ENCODE measurements at places on chromosomes 1 and 21.

DNA sequence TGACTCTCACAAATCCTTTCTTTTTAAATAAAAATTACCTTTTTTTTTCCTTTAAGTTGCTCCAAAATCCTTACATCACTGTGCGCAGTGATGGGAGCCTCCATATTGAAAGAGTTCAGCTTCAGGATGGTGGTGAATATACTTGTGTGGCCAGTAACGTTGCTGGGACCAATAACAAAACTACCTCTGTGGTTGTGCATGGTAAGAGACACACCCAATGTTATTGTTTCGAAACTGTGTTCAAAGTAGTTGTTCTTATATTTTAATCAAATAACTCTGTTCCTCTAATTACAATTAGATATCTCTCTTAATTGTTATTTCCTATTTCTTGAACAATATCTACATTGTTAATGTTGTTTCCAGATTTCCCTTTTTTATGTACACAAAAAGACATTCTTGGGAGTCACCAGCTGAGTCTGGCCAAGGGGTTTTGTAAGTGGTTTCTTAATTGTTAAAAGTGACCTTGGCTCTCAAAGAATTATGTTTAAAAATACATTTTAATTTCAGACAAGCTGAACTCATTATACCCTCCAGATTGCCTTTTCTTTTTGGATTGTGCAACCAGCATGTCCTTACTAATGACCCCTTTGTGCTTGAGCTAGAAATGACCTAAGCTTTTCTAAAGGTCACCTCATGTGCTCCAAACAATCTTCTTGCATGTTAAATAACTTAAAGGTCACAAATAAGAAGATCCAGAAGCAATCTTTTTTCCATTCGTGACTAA lies 250.1 kb downstream of the HMCN1 start:
- DNase-seq: no peak

GRCh38 chr1:170001266-170001665 lies 73.2 kb downstream of the KIFAP3 start:
- peak; percentile 71 for DNase-seq

DNA sequence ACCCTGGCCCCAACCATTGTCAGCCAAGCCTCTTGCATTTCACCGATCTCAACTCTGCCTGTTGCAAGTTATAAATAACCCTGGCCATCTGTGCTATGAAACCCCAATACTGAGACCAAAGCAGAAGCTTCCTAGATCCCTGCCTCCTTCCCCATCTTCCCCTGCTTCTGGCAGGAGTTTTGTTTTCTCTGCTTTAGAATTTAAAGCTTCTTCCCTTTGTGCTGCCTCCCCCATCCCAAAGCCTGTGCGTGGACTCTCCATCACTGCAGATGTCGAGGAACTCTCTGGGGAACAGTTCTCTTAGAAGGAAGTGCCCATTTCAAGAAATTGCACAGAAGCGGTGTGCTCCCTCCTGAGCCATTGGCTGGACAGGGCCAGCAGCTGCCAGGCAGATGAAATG lies 17.4 kb upstream of the MYOG start:
- DNase-seq: no peak

DNA sequence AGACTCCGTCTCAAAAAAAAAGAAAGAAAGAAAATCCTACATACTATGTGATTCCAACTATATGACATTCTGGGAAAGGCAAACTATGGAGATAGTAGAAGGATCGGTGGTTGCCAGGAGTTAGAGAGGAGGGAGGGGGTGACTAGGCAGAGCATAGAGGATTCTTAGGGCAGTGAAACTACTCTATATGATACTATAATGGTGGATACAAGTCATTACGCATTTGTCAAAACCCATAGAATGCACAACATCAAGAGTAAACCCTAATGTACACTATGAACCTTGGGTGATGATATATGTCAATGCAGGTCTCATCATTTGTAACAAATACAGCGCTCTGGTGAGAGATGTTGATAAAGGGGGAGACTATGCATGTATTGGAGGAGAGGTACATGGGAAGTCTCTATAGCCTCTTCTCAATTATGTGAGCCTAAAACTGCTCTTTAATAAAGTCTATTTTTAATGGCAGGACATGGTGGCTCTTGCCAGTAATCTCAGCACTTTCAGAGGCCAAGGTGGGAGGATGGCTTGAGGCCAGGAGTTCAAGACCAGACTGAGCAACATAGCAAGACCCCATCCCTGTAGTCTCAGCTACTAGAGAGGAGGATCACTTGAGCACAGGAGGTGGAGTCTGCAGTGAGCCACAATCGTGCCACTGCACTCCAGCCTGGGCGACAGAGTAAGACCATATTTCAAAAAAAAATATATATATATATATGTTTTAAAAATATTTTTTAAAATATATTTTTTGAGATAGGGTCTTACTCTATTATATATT lies 17.0 kb downstream of the SLC2A5 start:
- DNase-seq: no peak

DNA sequence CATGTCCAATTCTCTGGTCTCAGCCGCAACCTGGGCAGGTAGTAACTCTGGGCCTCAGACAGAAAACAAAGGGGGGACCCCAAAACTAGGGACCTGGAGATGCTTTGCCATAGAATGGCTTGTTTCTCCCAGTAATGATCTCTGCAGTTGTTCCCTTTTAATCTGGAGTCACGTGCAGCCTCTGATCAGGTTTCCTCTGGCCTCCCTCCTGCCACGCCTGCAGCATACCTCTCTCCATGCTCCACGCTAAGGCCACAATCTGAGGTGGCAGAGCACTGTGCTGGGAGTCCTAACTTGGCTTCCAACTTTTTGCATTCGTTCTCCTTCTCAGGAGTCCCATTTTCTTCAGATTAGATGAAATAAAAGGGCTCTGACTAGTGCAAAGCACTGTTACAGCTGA lies 1.9 kb downstream of the PABPC4 start:
- DNase-seq: no peak

GRCh38 chr1:152673016-152673415 lies 2.1 kb upstream of the LCE2C start:
- DNase-seq: no peak

DNA sequence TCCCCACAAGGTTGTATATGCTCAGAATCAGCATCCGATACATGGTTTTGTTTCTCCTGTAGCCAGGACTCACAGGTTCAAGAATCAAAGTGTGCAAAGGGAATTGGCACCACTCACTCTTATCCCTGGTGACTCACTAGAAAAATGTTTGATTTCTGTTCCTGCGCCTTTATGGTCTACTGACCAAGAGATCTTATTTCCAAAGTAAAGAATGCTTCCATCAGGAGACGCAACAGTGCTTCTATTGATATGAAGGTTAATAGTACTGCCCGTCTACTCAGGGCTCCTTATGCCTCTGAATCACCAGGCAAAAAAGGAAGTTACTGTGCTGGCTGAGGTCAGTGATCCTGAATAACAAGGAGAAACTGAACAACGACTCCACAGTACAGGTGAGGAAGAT lies 1392.0 kb upstream of the PRMT6 start:
- no peak for DNase-seq

- DNase-seq: no peak
Observed at GRCh38 chr1:70818401-70818800, 229.2 kb downstream of the PTGER3 start.

DNA sequence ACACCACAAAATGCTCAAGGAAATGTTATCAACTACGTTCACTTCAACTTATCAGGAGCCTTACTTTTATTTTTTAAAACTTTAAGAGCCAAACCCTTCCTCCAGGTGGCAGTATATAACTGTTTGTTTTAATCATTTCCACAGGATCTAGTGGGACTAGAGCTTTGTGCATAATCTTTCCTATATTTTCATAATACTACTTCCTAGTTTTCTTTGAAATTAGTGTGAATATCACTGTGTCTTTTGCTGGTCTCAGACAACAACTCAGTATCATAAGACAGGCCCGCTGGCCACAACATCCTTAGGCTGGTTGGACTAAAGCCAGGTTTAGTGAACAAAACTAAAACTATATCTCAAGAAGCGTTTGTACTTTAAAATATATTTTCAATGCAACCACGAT lies 145.5 kb downstream of the TIAM1 start:
- DNase-seq: peak; percentile 33

DNA sequence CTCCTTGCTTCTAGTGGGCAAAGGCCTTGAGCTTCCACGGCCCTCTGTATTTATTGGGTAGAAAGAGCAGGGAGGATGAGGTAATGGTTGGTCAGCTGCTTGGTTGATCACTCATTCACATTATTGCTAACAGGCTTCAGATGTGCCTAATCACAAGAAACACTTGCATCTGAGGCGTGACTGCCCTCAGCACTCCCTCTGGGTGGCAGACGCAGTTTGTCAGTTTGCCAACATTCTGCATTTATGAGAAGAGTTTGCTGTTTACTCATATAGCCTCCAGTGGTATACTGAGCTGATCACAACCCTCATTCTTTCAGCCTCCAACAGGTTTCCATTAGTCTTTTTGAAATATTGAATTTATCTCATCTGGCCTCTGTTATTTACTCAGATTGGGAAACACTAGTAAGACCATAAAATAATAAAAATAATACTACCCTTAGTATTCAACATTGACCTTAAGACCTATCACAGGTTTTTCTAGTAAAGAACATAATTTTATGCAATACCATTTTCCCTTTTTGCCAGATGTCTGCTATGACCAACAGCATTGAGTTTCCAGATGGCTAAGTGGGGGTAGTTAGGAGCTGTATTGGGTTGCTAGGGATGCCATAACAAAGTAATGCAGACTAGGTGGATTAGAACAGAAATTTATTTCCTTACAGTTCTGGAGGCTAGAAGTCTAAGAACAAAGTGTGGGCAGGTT lies 53.3 kb downstream of the PTGFR start:
- DNase-seq: no peak

DNA sequence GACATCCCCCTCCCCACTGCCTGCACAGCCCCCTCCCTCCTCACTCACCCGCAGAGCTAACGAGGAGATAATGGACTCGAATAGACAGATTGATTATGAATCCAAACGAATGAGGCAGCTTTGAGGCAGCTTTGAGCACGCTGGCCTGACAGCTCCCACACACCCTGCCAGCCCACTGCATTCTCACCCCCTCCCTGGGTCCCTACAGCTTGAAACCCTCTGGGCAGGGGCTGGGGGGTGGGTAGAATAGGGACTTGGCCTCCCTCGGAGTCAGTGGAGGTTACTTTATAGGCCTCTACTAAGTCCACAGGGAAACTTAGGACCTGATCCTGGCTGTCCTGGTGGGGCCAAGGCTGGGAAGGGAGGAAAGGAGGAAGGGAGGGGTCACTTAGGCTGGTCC lies 1.9 kb downstream of the NTRK1 start:
- DNase-seq: no peak

GRCh38 chr1:183915625-183916510 lies 110.9 kb downstream of the RGL1 start:
- peak; percentile 72 for DNase-seq

- DNase-seq: no peak
Observed at GRCh38 chr1:207797229-207797973, 45.5 kb downstream of the CD46 start.

- no peak for DNase-seq
Observed at GRCh38 chr1:93827128-93827527, 51.9 kb downstream of the DNTTIP2 start.

DNA sequence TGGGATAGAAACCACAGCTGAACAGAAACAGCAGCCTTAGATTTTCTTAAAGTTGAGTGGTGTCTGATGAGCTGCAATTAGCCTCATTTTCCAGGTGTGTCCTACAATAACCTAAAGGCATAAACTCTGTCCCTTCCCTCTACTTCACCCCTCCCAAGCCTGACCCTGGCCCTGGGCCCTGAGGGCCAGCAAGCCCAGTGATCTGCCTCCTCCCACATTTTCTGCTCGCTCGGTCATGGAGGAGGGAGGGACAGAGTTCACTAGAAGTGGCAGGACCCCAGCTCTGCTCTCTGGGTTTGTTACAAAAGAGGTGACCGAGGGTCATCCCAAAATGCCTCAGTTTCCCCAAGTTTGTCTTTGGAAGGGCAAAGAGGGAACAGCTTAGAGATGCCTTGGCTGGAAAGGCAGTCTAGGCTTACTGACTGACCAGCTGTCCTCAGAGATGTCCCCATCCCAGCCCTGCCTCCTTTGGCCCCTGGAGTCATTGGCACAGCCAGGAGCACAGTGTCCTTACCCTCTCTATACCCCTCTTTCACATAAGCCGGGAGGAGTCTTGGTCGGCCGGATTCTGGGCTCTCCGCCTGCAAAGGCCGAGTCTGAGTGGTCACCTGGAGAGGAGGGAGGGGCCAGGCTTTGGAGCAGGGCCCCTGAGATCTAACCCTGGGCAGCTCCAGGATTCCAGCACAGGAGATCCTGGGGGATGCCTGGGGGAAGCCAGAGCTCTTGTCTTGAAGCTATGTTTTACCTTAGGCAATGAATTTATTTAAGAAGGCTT lies 172.7 kb downstream of the PTPRU start:
- DNase-seq: no peak

- no peak for DNase-seq
Observed at GRCh38 chr1:46673749-46674182, 2.1 kb downstream of the TEX38 start.

GRCh38 chr1:201020040-201020591 lies 3.4 kb downstream of the KIF21B start:
- no peak for DNase-seq

GRCh38 chr1:205665201-205666045 lies 14.9 kb downstream of the SLC45A3 start:
- no peak for DNase-seq

- no peak for DNase-seq
Observed at GRCh38 chr1:53348486-53349368, 20.9 kb upstream of the LRP8 start.

GRCh38 chr1:41366455-41367287 lies 5.4 kb downstream of the FOXO6 start:
- DNase-seq: no peak

DNA sequence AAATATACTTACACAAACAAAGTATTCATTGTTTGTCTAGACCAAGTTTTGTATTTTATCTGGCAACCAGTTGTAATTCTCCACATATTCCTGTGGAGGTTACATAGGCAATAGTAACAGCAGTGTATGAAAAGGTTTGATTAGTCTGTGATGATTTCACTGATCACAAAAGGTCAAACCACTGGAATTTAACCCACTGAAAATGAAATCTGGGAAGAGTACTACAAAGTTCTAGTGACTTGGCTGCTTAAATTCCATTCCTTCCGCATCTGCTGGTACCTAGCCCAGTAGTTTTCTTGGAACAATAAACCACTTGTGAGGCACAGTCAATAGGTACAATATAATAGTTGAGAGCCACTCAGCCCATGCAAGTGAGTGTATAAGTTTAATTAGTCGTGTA lies 205.4 kb downstream of the NFIA start:
- no peak for DNase-seq

DNA sequence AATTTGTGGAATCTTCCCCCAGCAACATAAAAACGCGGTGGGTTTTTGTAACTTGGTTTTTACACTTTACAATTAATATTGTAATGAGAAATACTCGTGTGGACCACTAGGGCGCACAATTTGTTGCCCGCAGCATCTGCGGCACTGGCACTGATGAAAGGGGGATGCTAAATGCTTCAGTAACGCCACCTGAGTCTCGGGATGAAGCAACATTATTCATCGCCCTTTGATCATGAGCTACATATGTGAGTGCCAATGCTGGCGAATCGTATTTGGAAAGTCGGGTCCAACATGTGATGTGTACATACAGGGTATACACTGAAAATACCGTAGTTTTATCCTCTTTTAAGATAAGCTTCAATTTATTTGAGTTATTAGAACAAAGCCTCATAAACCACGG lies 34.2 kb upstream of the COX20 start:
- no peak for DNase-seq

- no peak for DNase-seq
Observed at GRCh38 chr1:200153277-200154055, 126.0 kb downstream of the NR5A2 start.

Data from LNCaP clone FGC (cell line).